Hematopoietic multipotent progenitor cell treated with erythropoietin and hydrocortisone succinate and interleukin-3 and kit ligand, for 6 days (in vitro differentiated cells): ENCODE measurements at places on chromosomes 3 and 15.

DNA sequence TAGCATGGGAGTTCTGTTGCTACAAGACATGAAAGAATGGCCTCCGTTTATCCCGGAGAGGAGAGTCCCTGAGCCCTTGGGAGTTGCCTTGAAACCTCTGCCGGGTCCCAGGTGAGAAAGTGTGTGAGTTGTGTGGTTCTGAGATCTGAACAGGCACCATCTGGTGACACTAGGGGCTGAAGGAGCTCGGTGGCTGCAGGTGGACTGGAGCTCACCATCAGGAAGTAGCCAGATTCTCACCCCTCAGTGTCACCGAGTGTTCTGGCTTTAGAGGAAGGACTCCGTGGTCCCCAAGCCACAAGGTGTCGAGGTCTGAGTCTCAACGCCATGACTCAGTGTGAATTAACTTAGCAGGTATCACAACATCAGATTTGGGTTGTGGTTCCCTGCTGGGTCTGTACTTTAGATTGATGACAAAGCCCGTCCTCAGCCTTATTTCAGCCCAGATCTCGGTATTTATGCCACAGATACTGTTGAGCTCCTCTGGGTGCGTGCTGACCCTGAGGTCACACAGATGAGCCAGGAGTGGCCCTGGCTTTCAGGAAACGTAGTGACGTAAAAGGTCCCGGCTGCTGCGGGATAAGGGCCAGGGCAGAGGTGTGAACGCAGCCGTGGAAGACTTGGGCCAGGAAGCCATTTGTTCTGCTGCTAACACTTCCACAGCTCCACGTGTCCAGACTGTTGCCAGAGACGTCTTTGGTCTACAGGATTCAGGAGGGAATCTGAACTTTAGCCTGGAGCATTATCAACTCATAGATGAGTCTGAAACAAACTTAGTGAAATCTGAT, 54.4 kb downstream of the PGPEP1L start:
- no peak for DNase-seq

GRCh38 chr3:78762121-78762520, 1005.7 kb downstream of the ROBO1 start:
- no peak for DNase-seq

- DNase-seq: peak; percentile 20
Measured at GRCh38 chr15:22831473-22831872, 7.0 kb upstream of the NIPA2 start.

DNA sequence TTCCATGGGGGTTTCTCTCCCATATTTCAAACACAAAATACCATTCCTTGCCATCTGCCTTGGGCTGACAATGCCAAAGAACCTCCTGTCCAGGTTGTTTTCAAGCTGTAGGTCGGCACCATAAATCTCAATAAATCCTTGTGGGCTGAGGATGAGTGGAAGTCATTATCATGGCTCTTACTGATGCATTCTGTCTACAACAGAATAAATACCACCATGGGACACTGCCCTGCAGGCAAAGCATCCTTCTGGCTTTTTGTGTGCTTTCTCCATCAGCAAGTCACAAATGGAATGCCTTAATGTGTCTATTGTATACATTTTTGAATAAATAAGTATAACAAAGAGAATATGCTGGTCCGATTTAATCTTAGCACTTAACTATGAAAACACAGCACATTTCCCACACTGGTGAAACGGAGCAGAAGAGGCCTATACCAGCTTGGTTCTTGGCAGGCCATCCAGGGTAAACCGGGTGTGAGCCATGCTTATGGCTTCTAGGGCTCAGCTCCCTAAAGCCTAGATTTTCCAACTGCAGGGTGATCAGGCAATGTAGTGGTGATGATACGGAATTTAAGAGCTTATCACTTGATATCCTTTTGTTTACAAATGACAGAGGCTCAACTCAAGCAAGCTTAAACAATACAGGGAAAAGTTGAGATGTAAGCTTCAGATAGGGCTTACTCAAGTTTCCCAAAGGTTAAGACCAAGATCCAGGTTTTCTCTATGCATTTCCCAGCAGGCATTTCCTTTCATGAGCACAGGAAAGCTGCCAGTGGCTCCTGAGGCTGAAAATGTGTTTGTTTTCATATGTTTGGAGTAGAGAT, 133.2 kb upstream of the LRTM1 start:
- no peak for DNase-seq

DNA sequence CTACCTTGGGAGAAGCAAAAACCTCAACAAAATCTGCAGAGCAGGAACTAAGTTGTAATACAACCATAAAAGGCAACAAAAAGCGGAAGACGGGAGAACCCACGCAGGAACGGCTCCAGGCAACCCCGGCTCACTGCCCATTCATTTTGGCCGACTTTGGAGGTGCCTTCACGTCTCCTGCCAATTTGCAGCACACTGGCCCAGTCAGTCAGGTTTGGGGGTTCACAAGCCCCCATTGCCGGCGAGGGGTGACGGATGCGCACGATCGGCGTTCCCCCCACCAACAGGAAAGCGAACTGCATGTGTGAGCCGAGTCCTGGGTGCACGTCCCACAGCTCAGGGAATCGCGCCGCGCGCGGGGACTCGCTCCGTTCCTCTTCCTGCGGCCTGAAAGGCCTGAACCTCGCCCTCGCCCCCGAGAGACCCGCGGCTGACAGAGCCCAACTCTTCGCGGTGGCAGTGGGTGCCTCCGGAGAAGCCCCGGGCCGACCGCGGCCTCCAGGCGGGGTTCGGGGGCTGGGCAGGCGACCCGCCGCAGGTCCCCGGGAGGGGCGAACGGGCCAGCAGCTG, 463 bp downstream of the TERC start:
- peak; percentile 80 for DNase-seq

- no peak for DNase-seq
Measured at GRCh38 chr3:84304214-84304613, 654.6 kb upstream of the CADM2 start.

- no peak for DNase-seq
Measured at GRCh38 chr15:25183581-25184251, 228.9 kb downstream of the SNRPN start.

GRCh38 chr15:61811952-61812351, 248.3 kb downstream of the VPS13C start:
- DNase-seq: no peak

GRCh38 chr15:95659656-95660055, 670.8 kb upstream of the NR2F2 start:
- DNase-seq: no peak

GRCh38 chr3:80232760-80233159, 465.0 kb upstream of the ROBO1 start:
- no peak for DNase-seq

GRCh38 chr3:187983484-187984124, 170.4 kb upstream of the LPP start:
- DNase-seq: no peak

GRCh38 chr3:15023249-15023648, 41.9 kb downstream of the MRPS25 start:
- DNase-seq: no peak

DNA sequence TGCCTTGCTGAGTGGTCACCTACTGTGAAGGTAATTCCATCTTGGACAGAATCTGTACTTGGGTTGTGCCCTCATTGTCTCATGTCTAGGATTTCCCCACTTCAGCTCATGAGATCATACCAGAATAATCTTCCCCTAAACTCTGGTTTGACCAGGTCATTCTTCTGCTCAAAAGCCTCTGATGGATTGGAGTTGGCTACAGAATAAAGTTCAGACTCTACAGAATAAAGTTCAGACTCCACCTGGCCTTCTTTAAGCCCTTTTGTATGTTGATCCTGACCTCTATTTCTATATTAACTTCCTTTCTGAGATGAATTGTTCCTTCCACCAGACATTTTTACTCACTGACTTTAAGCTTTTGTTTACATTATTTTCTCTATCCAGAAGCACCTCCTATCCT, 6.4 kb upstream of the GLCE start:
- no peak for DNase-seq
